ENCODE measurements at places on chromosomes 1 and 21.

DNA sequence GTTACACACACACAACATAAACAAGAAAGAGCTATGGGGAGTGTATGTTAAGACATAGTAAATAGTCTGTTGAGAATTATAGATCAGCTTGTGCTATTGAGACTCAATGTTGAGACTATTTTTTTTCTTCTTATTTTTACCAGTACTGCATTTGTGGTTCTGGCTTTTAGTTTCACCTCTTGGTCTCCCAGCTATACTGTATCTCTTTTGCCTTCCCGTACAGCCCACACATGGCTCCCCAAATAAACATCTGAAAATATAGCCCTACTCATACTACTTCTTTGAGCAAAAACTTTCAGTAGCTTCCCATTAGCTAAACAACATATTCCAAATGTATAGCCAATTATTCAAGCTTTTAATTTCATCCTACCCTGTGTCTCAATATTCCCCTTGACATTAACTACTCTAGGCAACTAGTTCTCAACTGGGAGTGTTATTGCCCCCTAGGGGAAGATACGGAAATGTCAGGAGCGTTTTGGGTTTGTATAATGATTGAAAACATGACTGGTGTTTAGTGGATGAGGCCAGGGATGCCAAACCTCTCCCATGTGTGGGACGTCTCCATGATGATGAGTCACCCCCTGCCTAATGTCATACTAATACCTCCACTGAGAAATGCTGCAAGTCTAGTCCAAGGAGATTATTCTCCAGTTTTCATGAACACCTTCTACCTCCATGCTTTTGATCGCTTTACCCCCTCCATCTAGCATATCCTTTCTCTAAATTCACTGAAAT is 6.8 kb downstream of the RPE65 start:
- no peak for DNase-seq

- peak; percentile 69 for DNase-seq
Measured at GRCh38 chr1:91803847-91804545, 82.0 kb downstream of the TGFBR3 start.

DNA sequence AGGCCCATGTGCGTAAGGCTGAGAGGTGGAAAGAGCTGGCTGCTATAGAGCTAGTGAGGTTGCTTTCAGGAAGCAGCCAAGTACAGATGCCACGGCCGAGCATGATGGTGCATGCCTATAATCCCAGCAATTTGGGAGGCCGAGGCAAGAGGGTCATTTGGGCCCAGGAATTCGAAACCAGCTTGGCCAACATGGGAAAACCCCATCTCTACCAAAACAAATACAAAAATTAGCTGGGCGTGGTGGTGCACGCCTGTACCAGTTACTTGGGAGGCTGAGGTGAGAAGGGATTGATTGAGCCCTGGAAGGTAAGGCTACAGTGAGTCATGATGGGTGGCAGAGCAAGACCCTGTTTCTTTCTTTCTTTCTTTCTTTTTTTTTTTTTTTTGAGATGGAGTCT is 2.7 kb downstream of the CCDC24 start:
- DNase-seq, result no peak

DNA sequence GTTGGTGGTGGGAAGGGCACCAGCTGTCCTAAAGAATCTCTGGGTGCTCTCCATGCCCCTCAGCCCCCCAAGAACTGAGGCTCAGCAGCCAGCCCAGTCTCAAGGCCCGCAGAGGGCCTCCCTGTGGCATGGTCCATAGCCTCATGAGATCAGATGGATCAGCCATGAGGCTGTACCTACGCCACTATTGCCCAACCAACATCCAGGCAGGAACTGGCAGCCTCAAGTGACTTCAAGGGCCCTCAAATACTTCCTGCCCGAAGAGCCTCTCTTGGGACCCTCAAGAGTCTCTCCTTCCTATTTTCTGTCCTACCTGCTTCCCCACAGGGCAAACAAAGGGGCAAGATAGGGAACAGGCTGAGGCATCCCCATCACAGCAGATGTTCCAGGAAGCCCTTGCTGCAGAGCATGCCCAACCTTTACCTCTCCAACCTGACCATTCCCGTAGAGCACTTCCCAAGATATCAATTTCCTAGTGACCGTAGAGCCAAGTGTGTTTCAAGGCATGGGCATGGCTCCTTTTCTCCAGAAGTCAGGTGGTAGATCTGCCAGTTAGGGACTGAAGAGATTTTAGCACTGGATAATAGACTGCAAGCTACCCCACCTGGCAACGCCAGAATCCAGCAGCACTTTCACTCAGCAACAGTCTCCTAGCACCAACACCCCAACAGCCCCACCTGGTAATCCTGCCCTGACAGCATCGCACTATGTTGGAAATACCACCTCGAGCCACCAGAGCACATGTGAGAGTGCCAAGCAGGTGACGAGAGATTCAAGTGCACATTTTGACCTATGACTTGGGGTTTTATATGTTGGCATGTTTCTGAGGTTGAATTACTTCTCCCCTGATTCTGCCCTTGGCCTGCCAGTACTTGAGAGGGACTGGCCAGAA is 13.7 kb upstream of the MFSD2A start:
- DNase-seq, result no peak

DNA sequence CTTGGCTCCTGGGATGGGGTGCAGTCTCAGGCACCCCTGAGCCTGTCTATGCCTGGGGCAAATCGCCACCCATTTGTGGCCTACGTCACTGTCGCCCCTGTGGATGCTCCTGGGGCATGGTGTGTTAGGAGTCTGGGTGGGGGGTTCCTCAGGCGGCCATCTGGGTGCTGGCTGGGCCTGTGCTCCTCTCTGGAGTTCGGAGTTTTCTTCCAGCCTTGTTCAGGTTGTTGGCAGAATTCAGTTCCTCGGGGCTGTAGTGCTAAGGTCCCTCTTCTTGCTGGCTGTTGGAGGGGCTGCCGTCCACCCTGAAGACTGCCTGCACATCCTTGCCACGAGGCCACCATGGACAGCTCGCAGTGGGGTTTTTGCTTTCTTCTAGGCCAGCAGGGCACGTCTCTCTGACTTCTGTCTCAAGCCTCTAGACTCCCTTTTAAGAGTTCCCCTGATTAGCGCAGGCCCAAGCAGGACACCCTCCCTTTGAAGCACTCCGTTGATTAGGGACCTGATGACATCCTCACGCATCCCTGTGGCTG is 86.7 kb upstream of the C1orf174 start:
- no peak for DNase-seq

DNA sequence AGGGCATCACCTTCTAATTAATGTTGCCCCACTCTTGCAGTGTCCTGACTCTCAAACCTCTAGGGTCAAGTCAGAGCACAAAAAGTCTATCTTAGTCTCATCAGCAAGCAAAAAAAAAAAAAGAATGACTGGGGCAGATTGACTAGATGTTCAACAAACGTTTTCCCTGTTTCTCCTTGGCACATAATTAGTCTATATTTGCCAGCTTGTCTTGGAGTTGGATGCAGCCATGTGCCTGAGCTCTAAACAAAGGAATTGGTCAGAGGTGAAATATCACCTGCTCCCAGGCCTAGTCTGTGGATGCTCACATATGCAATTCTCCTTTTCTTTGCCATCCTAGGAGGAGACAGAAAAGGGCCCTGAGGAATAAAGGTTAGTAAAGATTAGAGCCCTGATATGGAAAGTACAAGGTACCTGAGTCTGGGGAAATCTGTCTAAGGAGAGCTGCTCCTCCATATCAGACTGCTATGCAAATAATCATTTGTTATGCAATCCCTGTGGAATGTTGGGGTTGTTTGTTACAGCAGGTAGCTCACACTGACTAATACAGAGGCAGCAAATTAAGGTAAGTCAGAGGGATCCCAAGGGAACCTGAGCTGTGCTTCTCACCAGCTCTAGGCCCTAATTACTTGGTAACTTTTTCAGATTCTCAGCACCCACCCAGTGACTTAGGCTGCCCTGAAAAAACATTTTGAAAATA is 130.8 kb downstream of the BRINP2 start:
- no peak for DNase-seq

Data from activated naive CD4-positive, alpha-beta T cell treated with anti-CD3 and anti-CD28 coated beads, Interleukin-2, amount 50 U/mL, for 16 hours (primary cell).